ENCODE measurements at places on chromosomes 1 and 21. TPM values are rescaled to one million over a fixed set of nuclear protein-coding genes. Genes with fewer than 3 reads are reported as not detected.
A peak's percentile ranks its signal among the peaks of the same experiment; 100 is the strongest.

DNA sequence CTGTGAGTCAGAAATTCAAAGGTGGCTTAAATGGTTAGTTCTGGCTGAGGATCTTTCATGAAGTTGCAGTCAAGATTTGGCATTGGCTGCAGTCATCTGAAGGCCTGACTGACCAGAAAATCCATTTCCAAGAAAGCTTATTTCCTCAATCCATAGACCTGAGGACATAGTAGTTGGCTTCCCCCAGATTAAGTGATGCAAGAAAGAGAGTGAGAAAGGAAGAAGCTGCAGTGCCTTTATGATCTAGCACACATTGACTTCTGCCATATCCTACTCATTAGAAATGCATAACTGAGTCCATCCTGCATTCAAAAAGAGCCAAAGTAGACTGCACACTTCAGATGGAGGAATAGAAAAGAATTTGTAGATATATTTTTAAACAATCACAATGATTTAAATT, 222.6 kb downstream of the COL24A1 start:
- H3K4me3 ChIP-seq: no peak overlapping the region
- no peaks in the 10 kb centered on the region for H3K27me3 ChIP-seq
- H3K27ac ChIP-seq: no peak overlapping the region
- no peaks in the 10 kb centered on the region for H3K4me1 ChIP-seq
- no peak for DNase-seq

DNA sequence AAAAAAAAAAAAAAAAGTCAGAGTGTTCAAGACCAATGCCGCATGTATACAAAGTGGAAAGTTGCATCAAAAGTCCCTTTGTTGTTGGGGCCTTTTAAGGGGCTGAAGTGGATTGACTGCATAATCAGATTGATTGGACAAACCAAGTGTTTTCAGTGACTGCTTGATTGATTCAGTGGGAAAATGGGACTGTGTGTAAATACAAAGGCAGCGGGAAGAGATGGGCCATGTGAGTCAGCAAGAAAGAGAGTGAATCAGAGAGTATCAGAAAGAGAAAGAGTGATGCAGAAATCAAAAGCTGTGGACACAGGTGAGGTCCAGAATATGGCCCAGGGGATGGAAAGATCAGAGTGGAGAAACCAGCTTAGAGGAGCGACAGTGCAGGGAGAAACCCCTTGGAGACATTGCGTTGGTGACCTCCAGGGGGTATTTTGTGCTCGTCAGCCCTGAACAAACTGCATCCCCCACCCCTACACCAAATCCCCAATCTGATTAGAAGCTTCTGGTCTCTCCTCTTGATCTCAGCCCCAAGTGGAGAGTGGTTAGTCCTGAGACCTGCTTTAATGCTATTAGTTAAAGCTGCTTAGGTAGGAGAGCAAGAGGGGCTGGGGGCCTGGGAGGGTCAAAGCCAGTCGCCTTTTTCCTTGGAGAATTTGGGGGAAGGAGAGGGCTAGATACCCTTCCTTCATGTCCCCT, 5.1 kb upstream of the ETV3L start:
- no peak overlapping the region for H3K4me3 ChIP-seq
- no peak overlapping the region for H3K27ac ChIP-seq
- H3K36me3 ChIP-seq: no peaks in the 10 kb centered on the region
- no peaks in the 10 kb centered on the region for H3K4me1 ChIP-seq

The SH3BGR gene
- total RNA-seq: 23.2 TPM

DNA sequence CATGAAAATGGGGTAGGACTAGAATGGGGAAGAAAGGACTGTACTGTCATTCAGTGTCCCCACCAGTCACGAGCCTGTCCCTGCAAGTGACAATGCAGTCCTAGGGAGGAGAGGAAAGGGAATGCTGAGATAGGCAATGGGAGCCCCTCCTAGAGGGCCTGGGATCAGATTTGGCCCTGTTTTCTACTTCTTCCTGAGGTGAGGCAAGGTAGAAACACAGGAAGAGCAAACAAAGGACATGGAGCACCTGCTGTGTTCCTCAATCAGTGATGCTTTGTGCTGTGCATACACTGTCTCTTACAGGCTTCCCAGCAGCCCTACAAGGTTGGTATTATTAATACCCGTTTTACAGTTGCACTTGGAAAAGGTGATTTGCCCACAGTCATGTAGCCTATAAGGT, 6.1 kb downstream of the FABP3 start:
- H3K36me3 ChIP-seq: no peaks in the 10 kb centered on the region
- peaks cover 43% of the 10 kb centered on the region for H3K4me1 ChIP-seq
- DNase-seq: no peak
- H3K27ac ChIP-seq: no peak overlapping the region
- no peaks in the 10 kb centered on the region for H3K27me3 ChIP-seq

The INPP5B gene
- 25.7 TPM for total RNA-seq

- DNase-seq: no peak
- no peak overlapping the region for H3K4me3 ChIP-seq
- H3K4me1 ChIP-seq: no peaks in the 10 kb centered on the region
- no peak overlapping the region for H3K27ac ChIP-seq
Measured at GRCh38 chr21:31132574-31133242, 94.4 kb upstream of the KRTAP19-8 start.

- H3K4me1 ChIP-seq: no peaks in the 10 kb centered on the region
- peak; percentile 26 for DNase-seq
- H3K27me3 ChIP-seq: no peaks in the 10 kb centered on the region
- H3K27ac ChIP-seq: no peak overlapping the region
- H3K4me3 ChIP-seq: no peak overlapping the region
Measured at GRCh38 chr1:115717541-115717940, 51.0 kb downstream of the CASQ2 start.

GRCh38 chr1:64755361-64755760, 10.5 kb downstream of the RAVER2 start:
- H3K4me1 ChIP-seq: no peaks in the 10 kb centered on the region
- H3K27ac ChIP-seq: no peak overlapping the region
- no peak for DNase-seq
- H3K27me3 ChIP-seq: no peaks in the 10 kb centered on the region

The CLCA1 gene
- 0.15 TPM for total RNA-seq

- no peak for DNase-seq
- no peaks in the 10 kb centered on the region for H3K36me3 ChIP-seq
- H3K4me1 ChIP-seq: peaks cover 7% of the 10 kb centered on the region
- no peaks in the 10 kb centered on the region for H3K27me3 ChIP-seq
- no peak overlapping the region for H3K4me3 ChIP-seq
Measured at GRCh38 chr21:34112316-34113033, 39.1 kb downstream of the MRPS6 start.

DNA sequence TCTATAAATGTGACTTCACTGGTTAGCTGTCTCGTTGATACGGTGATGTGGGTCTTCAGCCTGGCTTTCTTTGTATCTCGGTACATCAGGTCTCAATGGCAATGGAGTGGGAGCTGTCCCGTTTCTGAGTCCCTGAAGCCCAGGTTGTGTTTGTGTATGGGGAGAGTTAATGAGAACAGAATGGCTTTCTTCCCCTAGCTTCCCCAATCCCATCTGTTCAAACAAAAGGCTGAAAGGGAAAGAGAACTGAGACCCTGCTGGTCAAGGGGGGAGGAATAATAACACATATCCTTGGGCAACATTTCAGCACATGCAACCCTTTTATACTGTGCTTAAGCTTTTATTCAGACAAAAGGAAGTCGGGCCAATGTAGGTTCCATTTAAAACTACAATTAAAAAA, 28.4 kb upstream of the CASQ2 start:
- H3K36me3 ChIP-seq: no peaks in the 10 kb centered on the region
- DNase-seq: no peak
- H3K27me3 ChIP-seq: peaks cover 16% of the 10 kb centered on the region
- H3K4me3 ChIP-seq: no peak overlapping the region
- H3K27ac ChIP-seq: no peak overlapping the region

- H3K36me3 ChIP-seq: no peaks in the 10 kb centered on the region
- H3K4me3 ChIP-seq: no peak overlapping the region
- H3K27ac ChIP-seq: no peak overlapping the region
- H3K27me3 ChIP-seq: no peaks in the 10 kb centered on the region
- peaks cover 6% of the 10 kb centered on the region for H3K4me1 ChIP-seq
Measured at GRCh38 chr21:41873005-41873404, 6.1 kb downstream of the PRDM15 start.

- H3K4me1 ChIP-seq: peaks cover 18% of the 10 kb centered on the region
- H3K27me3 ChIP-seq: no peaks in the 10 kb centered on the region
- H3K4me3 ChIP-seq: no peak overlapping the region
- no peak overlapping the region for H3K27ac ChIP-seq
Measured at GRCh38 chr21:43208561-43209332, 39.9 kb downstream of the CRYAA start.

DNA sequence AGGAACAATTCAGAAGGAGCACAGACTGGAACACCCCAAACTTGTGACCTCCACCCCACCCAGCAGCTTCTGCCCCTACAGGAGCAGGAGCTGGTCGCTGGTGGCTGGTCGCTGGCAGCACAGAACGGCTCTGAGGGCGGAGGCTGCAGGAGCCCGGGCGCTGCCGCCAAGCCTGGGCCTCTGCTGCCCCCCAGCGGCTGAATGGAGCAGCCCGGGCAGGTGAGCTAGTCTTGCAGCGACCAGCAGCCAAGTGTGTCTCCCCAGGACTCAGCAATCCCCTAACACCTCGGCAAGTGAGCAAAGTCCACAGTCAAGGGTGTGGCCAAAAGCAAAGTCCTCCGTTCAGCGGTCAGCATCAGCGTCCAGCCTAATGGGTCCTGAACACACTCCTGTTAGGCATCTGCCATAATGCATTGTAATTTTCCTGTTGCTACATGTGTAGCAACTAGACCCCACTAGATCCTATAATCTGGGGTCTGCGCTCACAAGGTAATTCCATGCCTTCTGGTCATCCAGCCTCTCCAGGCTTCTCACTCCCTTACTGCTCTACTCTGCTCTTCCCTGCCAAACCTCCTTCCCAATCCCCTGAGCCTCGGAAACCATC, 12.1 kb upstream of the GJB5 start:
- peak; percentile 80 for DNase-seq
- H3K36me3 ChIP-seq: no peaks in the 10 kb centered on the region
- no peaks in the 10 kb centered on the region for H3K27me3 ChIP-seq
- H3K4me3 ChIP-seq: no peak overlapping the region
- H3K4me1 ChIP-seq: no peaks in the 10 kb centered on the region
- no peak overlapping the region for H3K27ac ChIP-seq

GRCh38 chr1:30413606-30414005, 309.8 kb downstream of the MATN1 start:
- H3K27me3 ChIP-seq: peaks cover 4% of the 10 kb centered on the region
- H3K4me3 ChIP-seq: no peak overlapping the region
- no peak for DNase-seq
- no peaks in the 10 kb centered on the region for H3K4me1 ChIP-seq
- H3K27ac ChIP-seq: no peak overlapping the region

GRCh38 chr1:71223641-71224340, 143.0 kb upstream of the ZRANB2 start:
- no peaks in the 10 kb centered on the region for H3K27me3 ChIP-seq
- no peak overlapping the region for H3K4me3 ChIP-seq
- no peaks in the 10 kb centered on the region for H3K4me1 ChIP-seq
- H3K36me3 ChIP-seq: no peaks in the 10 kb centered on the region
- DNase-seq: no peak
- no peak overlapping the region for H3K27ac ChIP-seq

GRCh38 chr1:248155927-248156326, 11.0 kb downstream of the OR2M5 start:
- H3K36me3 ChIP-seq: no peaks in the 10 kb centered on the region
- H3K27ac ChIP-seq: no peak overlapping the region
- H3K4me3 ChIP-seq: no peak overlapping the region
- no peaks in the 10 kb centered on the region for H3K27me3 ChIP-seq
- no peaks in the 10 kb centered on the region for H3K4me1 ChIP-seq

DNA sequence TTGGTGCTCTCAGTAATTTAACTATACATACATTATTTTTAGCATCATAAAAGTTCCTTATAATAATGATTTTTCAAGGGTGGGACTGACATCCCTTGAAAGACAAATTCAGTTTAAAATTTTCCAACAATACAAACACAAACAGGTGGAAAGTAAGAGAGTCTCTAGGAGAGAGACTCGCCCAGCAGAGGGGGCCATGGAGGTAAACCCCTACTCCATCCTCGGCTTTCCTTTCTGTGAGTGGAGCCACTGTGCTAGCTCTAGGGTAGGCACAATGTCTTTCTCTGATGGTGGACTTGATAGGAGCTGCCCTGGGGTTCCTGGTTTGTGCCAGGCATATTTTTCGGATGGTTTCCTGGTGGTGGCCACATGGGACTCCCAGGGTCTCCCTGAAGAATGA, 8.3 kb downstream of the CSMD2 start:
- H3K4me1 ChIP-seq: no peaks in the 10 kb centered on the region
- no peak overlapping the region for H3K27ac ChIP-seq
- no peak overlapping the region for H3K4me3 ChIP-seq
- DNase-seq: no peak
- H3K36me3 ChIP-seq: no peaks in the 10 kb centered on the region

- no peaks in the 10 kb centered on the region for H3K27me3 ChIP-seq
- no peak for DNase-seq
- H3K27ac ChIP-seq: no peak overlapping the region
- no peak overlapping the region for H3K4me3 ChIP-seq
- H3K36me3 ChIP-seq: no peaks in the 10 kb centered on the region
- H3K4me1 ChIP-seq: no peaks in the 10 kb centered on the region
Measured at GRCh38 chr21:35635261-35635660, 425.1 kb downstream of the SETD4 start.

- no peak for DNase-seq
- no peaks in the 10 kb centered on the region for H3K36me3 ChIP-seq
Measured at GRCh38 chr1:43536864-43537358, 6.2 kb downstream of the PTPRF start.

The LHX4 gene
- not detected for total RNA-seq

GRCh38 chr21:45735259-45736000, 91.9 kb downstream of the PCBP3 start:
- H3K36me3 ChIP-seq: no peaks in the 10 kb centered on the region
- H3K4me3 ChIP-seq: no peak overlapping the region
- DNase-seq: no peak
- no peak overlapping the region for H3K27ac ChIP-seq
- no peaks in the 10 kb centered on the region for H3K4me1 ChIP-seq
- no peaks in the 10 kb centered on the region for H3K27me3 ChIP-seq

DNA sequence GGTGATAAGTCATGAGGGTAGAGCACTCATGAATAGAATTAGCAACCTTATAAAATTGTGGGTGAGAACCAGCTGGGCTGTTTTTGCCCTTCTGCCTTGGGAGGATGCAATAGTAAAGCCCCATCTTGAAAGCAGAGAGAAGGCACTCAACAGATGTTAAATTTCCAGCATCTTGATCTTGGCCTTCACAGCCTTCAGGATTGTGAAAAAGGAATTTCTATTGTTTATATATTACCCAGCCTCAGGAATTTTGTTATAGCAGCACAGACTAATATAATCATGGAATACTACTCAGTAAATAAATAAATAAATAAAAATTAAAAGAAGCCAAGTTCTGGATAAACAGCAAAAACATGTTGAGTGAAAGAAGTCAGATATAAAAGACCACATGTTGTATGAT, 175.2 kb downstream of the KCNT2 start:
- DNase-seq: no peak
- H3K36me3 ChIP-seq: no peaks in the 10 kb centered on the region
- no peaks in the 10 kb centered on the region for H3K27me3 ChIP-seq
- H3K27ac ChIP-seq: no peak overlapping the region

The EXTL1 gene
- total RNA-seq: 6.5 TPM

Measured in adrenal gland (tissue), 19 donors.